ENCODE measurements at places on chromosomes 12 and 14. TPM values are rescaled to one million over a fixed set of nuclear protein-coding genes. Genes with fewer than 3 reads are reported as not detected.

ANKS1B gene
- total RNA-seq, result 9.7 TPM

GRCh38 chr12:111441107-111441928, 35.6 kb downstream of the SH2B3 start:
- H3K4me1 ChIP-seq, result peaks cover 69% of the 10 kb centered on the region
- H3K27ac ChIP-seq, result no peak overlapping the region
- H3K36me3 ChIP-seq, result no peaks in the 10 kb centered on the region
- no peak for DNase-seq
- no peaks in the 10 kb centered on the region for H3K27me3 ChIP-seq

GRCh38 chr12:132386926-132387497, 57.6 kb upstream of the GALNT9 start:
- H3K27me3 ChIP-seq, result peaks cover 16% of the 10 kb centered on the region
- no peak overlapping the region for H3K4me3 ChIP-seq
- no peak for DNase-seq
- H3K27ac ChIP-seq, result no peak overlapping the region
- H3K4me1 ChIP-seq, result no peaks in the 10 kb centered on the region

GLS2 gene
- 1.3 TPM for total RNA-seq

CD163 gene
- total RNA-seq, result 0.64 TPM

DNA sequence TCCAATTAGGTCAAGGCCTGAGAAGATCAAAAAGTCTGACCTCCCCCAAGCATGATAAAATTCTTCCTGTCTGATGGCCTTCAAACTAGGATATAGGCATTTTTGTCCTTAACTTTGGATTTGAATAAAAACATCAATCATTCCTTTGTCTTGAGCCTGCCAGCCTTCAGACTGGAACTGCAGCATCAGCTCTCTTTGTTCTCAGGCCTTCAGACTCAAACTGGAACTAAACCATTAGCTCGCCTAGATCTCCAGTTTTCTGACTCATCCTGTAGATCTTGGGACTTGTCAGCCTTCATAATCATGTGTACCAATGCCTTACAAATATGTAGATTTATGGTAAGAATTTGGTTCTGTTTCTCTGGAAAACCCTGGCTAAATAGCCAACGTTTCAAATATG, 721.7 kb downstream of the GALC start:
- no peaks in the 10 kb centered on the region for H3K27me3 ChIP-seq
- no peaks in the 10 kb centered on the region for H3K4me1 ChIP-seq
- H3K4me3 ChIP-seq, result no peak overlapping the region

CHGA gene
- total RNA-seq, result not detected

PPP1R36 gene
- total RNA-seq, result 0.69 TPM

LRFN5 gene
- total RNA-seq, result 9.8 TPM

GRCh38 chr14:23939607-23940326, 13.8 kb upstream of the DHRS4 start:
- no peaks in the 10 kb centered on the region for H3K4me1 ChIP-seq
- H3K4me3 ChIP-seq, result no peak overlapping the region
- no peaks in the 10 kb centered on the region for H3K27me3 ChIP-seq
- DNase-seq, result no peak
- no peaks in the 10 kb centered on the region for H3K36me3 ChIP-seq

Data from Panc1 (cell line).